Calu3 (cell line): ENCODE measurements at places on chromosomes 13 and 19. TPM values are rescaled to one million over a fixed set of nuclear protein-coding genes. Genes with fewer than 3 reads are reported as not detected.

MYBPC2 gene
- total RNA-seq: not detected in 2 replicates

GRCh38 chr19:277131-277530, 14.1 kb downstream of the PLPP2 start:
- H3K36me3 ChIP-seq: peaks cover 16% of the 10 kb centered on the region
- no peak overlapping the region for H3K27ac ChIP-seq
- no peak overlapping the region for H3K4me3 ChIP-seq
- no peaks in the 10 kb centered on the region for H3K27me3 ChIP-seq
- H3K4me1 ChIP-seq: no peaks in the 10 kb centered on the region

DNA sequence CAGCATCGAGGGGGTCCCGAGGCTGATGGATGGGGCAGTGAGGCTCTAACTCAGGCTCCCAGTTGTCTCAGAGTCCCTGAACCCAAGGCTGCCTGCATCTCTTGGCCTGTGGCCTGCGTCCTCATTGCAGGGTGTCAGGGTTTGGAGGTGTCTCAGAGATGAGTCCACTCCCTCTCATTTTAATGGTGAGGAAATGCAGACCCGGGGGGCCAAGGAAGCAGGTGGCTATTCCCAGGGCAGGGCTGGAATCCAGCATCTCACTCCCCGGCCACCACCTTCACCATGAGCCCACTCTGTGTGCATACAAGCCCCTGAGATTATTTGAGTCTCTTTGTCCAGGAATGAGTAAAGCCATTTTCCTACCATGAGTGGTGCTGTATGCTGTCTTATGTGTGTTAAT, 21.4 kb downstream of the TEX29 start:
- H3K36me3 ChIP-seq: no peaks in the 10 kb centered on the region
- no peak overlapping the region for H3K27ac ChIP-seq
- DNase-seq: no peak
- H3K4me3 ChIP-seq: no peak overlapping the region
- no peaks in the 10 kb centered on the region for H3K4me1 ChIP-seq

DNA sequence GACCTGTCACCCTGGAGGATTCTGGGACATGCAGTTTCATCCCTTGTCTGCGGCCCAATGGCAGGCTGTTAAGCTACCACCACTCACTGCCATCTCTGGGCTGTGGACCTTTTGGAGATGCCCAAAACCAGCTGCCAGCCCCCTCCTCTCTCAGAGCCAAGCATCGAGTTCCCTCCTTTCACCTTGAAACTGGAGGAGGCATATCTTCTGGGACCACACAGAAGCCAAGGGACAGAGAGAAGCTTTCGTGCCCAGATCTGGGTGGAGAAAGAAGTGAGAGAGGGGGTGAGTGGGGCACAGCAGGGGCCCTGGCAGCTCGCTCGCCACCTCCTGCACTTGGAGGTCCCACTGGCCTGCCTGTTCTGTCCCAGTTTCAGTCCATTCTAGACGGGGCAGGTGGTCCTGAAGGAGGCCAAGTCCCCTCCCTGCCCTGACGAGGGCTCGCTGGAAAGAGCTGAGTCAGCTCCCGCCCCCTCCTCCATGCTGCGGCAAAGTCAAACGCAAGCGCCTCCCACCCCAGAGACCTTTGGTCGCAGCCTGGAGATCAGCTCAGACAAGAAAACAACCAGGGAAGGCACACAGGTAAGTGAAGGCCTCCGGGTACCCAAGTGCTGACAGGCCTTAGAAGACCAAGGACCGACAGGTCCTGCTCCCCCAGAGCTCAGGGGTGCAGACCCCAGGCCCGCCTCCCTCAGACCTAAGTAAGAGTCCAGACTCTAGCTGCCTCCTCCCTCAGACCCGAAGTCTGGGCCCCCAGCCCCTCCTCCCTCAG, 3.8 kb downstream of the BCAT2 start:
- DNase-seq: no peak
- H3K27me3 ChIP-seq: no peaks in the 10 kb centered on the region
- no peak overlapping the region for H3K4me3 ChIP-seq
- peaks cover 22% of the 10 kb centered on the region for H3K4me1 ChIP-seq
- peaks cover 25% of the 10 kb centered on the region for H3K36me3 ChIP-seq
- no peak overlapping the region for H3K27ac ChIP-seq

GRCh38 chr19:56566904-56567273, 379 bp upstream of the ZNF470 start:
- peaks cover 10% of the 10 kb centered on the region for H3K36me3 ChIP-seq
- H3K27me3 ChIP-seq: no peaks in the 10 kb centered on the region
- peak; percentile 14 for DNase-seq
- H3K4me1 ChIP-seq: no peaks in the 10 kb centered on the region
- peak overlapping the region; percentile 56 for H3K27ac ChIP-seq
